NCI-H2029 treated with DMSO at 0.1 percent for 48 hours (cell line): ENCODE measurements at places on chromosomes 5 and 9.

- DNase-seq = no peak
Observed at GRCh38 chr5:138160706-138161105, 17.7 kb downstream of the BRD8 start.

GRCh38 chr9:97385626-97386264, 26.2 kb upstream of the TDRD7 start:
- DNase-seq = no peak

DNA sequence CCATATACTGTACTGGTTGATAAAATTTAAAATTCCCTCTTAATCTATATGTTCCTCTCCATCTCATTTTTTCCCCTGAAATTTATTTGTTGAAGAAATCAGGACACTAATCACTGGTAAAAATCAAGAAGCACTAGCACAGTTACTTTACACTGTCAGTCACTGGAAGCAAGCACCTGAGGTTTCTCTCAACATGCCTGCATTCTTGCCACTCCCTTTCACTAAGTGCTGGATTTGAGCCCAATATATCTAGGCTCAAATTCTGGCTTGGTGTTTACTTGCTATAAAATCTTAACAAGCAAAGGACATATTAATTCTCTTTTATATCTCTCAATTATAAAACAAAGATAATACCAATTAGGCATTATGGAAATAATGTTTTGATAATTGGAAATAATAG, 58.6 kb downstream of the DIAPH1 start:
- DNase-seq = peak; percentile 91

- no peak for DNase-seq
Observed at GRCh38 chr9:68640421-68641089, 64.5 kb upstream of the PIP5K1B start.

DNA sequence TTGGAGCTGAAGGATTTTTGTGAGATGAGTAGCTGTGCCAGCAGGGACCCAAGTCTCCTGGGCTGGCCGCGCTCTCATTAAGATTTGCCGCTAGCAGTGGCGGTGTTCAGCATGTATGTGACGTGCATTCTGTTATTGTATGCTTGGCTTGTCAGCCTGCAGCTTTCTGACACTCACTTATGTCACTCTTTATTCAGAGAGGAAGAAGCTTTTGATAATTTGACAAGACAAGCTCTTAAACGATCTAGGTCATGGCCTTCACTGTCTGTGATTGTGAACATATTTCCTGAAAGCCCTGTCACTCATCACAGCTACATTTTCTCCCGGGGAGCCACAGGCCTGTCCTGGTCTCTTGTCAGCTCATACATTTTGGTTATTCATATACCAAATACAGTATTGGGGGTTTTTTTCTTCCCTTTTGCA, 98.2 kb upstream of the GRHPR start:
- DNase-seq = peak; percentile 72

- DNase-seq = no peak
Observed at GRCh38 chr5:157372472-157372822, 87.6 kb upstream of the NIPAL4 start.

GRCh38 chr9:20312732-20313131, 309.6 kb downstream of the MLLT3 start:
- no peak for DNase-seq

GRCh38 chr9:134029248-134030226, 4.3 kb downstream of the BRD3OS start:
- DNase-seq = no peak
